Muscle of back (tissue), 13 donors: ENCODE measurements at places on chromosomes 12 and 14.

GRCh38 chr14:106788534-106788933 is 1262.2 kb downstream of the TMEM121 start:
- DNase-seq = no peak

DNA sequence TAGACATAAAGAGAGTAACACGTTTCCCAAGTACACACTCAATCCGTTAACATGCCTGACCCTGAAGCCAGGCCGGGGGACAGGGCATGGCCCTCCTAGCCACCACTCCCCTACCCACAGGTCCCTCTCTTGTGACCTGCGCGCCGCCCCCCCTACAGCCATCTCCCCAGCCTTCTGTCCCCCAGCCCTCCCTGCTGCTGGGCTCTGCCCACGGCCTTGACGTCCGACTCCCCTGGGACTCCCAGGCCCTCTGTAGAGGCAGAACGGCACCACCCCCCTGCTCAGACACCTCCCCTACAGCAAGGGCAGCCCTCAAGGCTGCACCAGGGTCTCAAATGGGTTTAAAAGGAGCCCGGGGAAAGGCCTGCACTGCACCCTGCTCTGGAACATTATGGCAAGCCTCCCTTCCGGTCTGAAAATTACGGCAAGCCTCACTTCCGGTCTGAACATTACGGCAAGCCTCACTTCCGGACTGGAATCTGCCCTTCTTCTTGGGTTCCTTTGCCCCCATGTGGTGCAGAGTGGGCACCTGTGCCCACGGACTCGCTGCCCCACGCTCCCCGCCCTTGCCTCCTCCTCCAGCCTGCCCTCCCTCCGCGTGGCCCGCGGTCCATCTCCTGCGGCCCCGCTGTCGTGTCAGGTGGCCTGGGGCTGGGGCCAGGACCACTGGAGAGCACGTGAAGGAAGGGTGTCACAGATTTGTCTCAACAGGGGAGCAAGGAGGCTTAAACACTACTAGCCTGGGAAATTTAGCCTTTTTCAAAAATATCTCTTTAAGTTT is 77.6 kb downstream of the MOK start:
- no peak for DNase-seq

DNA sequence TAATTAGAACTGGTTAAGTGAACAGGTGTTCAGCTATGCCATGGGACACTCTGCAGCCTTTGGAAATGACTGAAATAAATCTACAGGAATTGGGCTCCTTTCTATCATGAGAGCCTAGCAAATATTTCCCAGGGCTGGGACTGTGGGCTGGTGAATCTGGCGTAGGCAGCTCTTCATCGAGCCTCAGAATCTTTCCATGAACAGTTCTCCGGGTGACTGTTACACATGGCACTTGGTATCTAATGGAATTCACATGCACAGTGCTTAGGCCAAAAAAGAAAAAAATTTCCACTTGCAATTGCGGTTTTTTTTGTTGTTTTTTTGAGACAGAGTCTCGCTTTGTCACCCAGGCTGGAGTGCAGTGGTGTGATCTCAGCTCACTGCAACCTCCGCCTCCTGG is 32.1 kb downstream of the PRKAB1 start:
- no peak for DNase-seq

DNA sequence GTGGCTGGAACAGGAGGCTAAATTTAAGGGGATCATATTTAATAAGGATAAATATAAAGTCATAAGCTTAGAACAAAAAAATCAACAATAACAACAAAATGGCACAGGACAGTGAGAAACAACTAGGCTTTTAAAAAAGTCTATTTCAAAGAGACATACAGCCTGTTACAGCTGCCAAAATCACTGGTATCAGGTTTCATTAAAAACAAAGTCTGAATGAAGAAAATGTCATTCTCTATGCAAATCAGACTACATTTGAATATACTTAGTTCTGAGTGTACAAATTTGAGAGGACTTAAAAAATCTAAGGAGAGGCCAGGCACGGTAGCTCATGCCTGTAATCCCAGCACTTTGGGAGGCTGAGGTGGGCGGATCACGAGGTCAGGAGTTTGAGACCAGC is 44.0 kb downstream of the TFCP2 start:
- DNase-seq = no peak

GRCh38 chr12:20830456-20830855 is 20.0 kb downstream of the SLCO1B3 start:
- no peak for DNase-seq

GRCh38 chr14:48747561-48748089 is 838.6 kb downstream of the RPS29 start:
- no peak for DNase-seq

DNA sequence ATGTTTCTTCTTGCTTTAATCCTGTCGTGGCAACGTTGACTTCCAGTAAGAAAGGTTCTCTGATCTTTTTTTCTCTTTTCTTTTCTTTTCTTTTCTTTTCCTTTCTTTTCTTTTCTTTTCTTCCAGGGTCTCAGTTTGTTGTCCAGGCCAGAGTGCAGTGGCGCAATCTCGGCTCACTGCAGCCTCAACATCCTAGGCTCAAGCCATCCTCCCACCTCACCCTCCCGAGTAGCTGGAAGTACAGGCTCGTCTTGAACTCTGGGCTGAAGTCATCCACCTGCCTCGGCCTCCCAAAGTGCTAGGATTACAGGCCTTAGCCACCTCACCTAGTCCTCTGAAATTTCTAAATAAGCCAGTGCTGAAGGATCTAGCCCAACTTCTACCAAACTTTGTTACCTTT is 1.3 kb upstream of the MAP3K9 start:
- no peak for DNase-seq

DNA sequence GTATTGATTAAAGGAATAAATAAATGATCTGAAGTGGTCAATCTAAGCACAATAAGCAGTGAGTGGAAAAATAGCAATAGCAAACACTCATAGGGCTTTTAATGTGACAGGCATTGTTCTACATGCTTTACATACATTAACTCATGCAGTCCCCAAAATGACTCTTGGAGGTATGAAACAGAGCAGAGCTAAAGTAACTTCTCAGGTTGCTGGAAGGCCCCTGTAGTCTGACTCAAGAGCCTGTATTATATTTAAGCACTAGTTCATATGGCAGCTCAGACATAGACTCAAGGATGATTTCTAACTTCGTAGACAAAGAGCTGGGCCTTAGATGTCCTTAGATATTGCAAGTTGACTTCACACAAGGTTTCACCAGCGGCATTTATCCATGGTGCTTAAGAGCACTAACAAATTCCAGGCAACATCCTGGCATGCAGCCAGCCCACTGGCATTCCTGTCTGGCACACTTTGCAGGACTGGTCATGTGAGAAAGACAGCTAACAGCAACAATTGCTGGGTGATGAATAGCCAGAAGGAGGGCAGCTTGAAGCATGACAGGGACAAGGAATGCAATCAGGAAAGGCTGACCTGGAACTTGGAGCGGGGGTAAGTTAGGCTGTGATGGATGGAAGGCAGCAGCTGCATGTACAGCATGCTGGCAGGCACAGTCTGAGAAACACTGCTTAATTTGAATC is 22.9 kb upstream of the KTN1 start:
- peak; percentile 77 for DNase-seq

DNA sequence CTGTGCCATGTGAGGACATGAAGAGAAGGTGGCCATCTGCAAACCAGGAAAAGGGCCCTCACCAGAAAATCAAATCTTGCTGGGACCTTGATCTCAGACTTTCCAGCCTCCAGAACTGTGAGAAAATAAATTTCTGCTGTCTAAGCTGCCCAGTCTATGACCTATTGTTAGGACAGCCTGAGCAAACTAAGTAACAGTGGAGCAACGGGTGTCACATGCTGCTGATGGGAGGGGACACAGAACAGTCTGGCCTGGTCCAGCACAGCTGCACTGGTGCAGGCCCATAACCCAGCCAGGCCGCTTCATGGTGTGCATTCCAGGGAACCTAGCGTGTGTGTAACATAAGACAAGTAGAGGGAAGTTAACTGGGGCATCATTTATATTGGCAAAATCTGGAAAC is 42.1 kb downstream of the GRIP1 start:
- DNase-seq = peak; percentile 33

- no peak for DNase-seq
These were observed 59.1 kb downstream of the TTLL5 start for GRCh38 chr14:75720116-75720515.

GRCh38 chr14:94145902-94146527 is 16.6 kb upstream of the IFI27L2 start:
- no peak for DNase-seq

DNA sequence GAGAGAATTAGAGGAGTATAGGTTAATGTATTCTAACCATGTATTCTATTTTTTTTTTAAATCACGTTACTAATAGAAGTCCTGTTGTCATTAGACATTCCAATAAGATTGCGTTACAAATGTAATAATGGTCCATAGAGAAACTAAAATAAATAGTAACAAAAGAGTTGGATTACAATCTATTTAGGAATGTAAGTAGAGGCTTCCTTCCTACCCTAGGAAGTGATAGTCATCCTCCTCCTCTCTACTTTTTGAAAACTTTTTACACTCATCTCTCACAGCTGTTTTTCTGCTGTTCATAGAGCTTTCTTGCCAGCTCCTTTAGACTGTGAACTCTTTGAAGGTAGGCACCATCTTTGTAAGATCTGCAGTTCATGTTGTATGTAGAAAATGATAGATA is 23.6 kb downstream of the TRHDE start:
- peak; percentile 31 for DNase-seq

DNA sequence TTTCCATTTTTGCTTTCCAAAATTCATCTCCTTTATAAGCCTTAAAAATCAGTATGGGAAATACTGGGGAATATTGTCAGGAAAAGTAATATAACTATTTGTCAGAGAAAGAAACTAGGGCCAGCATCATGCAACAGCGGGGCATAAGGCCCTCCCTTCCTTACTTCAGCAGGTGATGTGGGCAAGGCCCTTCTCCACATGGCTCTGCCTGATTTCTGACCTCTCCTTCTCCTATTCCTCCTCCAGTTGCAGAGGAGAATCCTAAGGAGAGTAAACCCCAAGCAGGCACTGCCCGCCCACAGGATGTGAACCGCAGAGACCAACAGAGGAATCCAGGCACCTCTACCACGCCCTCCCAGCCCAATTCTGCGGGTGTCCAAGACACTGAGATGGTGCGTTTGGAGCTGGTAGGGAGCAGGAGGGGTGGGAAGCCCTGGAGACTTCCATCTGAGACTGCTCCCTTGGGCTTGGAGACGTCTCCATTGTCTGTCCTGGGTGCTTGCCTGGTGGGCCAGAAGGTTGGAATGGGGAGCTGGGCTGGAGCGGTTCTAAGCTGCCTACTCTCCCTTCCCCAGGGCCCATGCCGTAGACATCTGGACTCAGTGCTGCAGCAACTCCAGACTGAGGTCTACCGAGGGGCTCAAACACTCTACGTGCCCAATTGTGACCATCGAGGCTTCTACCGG is 2.7 kb upstream of the SOAT2 start:
- no peak for DNase-seq

DNA sequence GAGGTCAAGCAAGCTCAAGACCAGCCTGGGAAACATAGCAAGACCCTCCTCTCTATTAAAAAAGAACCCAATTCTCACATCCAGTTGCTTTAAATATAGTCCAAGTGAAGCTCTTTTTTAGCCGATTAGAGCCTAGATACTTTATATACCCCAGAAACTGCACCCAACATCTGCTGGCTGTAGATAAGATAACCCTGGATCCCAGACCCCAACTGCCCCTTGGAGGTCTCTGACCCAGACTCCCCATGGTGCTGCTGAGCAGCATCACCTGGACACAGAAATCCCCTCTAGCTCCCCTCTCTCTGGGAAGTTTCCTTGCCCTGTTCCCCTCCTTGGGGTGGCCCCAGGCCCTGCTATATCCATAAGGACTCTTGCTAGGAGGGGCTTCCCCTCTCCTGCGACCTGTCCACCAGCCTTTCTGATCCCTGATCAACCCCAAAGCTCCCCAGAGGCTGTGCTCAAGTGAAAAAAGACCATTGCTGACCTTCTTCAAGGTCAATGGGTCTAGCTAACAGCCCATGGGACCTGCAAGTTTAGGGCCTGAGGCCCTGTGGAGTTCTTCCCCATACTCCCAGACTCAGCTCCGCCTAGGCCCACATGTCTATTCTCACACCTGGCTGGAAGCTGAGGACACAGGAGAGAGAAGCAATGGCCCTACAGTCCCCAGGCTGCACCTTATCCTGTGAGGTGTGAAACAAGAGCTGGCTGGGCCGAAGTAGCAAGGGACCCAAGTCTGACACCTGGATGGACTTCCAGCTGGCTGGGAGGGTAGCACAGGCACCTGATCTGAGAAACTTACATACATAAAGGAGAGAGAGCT is 56.2 kb downstream of the ARL6IP4 start:
- DNase-seq = no peak

- DNase-seq = no peak
These were observed 472.0 kb upstream of the TBX3 start for GRCh38 chr12:115155665-115156645.

- no peak for DNase-seq
These were observed 45.5 kb upstream of the SELPLG start for GRCh38 chr12:108679106-108679681.

DNA sequence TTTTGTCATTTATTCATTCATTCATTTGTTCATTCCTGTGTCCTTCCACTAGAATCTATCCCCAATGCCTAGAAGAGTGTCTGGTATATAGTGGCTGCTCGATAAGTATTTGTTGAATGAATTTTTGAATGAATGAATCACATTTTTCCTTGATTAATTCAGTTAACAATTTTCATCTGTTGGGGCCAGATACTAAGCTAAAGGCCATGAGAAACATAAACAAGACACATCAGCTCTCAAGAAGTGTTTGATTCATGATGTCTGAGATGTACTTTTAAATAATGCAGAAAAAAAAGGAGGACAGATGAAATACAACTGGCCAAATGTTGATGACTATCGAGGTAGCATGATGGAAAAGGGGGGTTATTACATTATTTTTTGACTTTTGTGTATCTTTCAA is 48.1 kb upstream of the TMED10 start:
- DNase-seq = no peak

GRCh38 chr12:125206711-125207110 is 141.5 kb downstream of the AACS start:
- DNase-seq = no peak

DNA sequence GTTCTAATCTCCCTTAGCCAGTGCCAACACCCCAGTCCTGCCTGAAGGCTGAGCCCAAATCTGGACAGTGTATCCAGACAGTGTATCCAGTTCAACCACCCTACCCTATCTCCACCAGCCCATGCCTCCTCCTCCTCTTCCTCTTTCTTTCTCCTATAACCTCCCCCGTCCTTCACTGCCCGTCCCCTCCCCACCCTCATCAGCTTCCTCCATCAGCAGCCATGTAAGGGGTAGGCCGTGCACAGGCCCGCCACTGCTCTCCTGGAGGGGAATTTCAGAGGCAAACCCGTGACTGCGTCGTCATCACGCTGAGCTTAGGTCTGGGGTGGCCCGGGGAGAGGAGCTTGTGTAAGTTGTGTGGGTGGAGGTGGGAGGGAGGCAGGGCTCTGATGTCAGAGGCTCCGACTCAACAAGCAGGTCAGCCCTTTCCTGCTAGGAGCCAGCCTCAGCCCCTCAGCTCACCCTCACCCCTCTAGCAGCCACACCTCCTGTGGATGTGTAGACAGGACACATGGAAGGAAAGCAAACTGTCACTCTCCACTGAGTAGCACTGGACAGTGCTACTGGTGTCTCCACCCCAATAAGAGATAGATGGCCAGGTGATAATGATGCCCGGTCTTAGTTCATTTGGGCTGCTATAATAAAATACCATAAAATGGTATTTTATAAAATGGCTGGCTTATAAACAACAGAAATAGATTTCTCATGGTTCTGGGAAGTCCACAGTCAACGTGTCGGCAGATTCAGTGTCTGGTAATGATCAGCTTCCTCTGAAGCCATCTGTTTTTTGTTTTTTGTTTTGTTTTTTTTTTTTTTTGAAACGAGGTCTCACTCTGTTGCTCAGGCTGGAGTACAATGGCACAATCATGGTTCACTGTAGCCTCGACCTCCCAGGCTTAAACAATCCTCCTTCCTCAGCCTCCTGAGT is 50.5 kb downstream of the IRF2BPL start:
- no peak for DNase-seq

- peak; percentile 46 for DNase-seq
These were observed 604 bp downstream of the EEA1 start for GRCh38 chr12:92928421-92928961.
